Activated CD8-positive, alpha-beta memory T cell treated with anti-CD3 and anti-CD28 coated beads for 4 hours (primary cell): ENCODE measurements at places on chromosomes 13 and 19.

DNA sequence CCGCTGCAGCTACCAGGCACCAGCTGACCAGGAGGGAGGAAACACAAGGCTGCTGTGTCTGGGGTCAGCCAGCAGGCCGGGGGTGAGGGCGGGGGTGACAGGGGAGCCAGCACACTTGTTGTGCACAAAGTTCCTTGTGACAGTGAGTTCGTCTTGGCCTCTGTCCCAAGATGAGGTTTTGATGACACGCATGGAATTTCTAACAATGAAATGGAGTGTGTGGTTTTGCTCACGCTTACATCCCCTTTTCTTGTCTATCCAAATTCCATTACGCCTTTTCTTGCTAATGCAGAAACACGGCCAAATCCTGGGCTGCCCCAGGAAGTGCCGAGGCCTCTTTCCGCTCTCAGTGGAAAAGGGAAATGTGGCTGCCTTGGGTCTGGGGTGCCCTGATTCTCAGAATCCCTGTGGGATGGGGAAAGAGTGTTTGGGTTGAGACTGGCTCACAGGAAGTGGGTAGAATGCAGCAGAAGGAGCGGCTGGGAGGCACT, 73.8 kb downstream of the GADD45B start:
- no peak for DNase-seq

DNA sequence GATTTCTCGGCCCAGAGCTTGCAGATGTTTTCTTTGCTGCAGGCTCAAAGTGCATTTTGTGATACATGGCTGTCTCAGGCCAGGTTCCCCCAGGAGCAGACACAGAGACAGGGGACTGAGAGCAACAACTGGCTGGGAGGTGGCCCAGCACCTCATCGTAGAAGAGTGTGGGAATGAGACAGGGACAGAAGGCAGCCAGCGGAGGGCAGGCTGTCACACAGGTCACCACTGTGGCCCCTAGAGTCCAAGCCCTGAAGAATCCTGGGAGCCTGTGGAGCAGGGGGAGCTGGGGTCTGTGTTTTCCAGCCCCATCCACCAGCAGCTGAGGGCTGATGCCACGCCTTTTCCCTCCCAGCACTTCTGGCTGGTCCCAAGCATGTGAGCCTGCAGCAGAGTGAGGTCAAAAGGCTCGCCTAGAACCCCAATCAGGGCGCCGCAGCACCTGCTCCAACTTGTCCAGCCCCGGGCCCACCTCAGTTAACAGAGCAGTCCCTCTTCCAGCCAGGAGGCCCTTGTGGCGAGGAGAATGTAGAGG, 723.8 kb downstream of the UQCRFS1 start:
- no peak for DNase-seq

- DNase-seq = no peak
These were observed 2.7 kb downstream of the ALDH16A1 start for GRCh38 chr19:49455773-49456172.

- no peak for DNase-seq
These were observed 98.4 kb downstream of the STK24 start for GRCh38 chr13:98478189-98479129.

DNA sequence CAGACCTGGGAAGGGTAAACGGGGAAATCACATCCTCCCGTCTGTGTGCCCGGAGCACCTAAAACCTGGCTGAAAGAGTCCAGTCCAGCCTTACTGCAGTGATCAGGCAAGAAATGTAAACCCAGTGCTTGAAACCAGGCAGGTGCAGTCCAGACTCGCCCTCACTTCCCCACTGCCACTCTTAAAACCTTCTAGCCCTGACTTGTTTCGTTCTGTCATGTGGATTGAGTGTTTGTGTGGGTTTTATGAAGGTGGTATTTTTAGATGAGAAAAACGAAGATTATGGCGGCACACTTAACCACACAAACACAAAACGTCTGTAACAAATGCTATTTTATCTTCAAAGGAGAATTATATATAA, 839 bp upstream of the CKAP2 start:
- DNase-seq = no peak

DNA sequence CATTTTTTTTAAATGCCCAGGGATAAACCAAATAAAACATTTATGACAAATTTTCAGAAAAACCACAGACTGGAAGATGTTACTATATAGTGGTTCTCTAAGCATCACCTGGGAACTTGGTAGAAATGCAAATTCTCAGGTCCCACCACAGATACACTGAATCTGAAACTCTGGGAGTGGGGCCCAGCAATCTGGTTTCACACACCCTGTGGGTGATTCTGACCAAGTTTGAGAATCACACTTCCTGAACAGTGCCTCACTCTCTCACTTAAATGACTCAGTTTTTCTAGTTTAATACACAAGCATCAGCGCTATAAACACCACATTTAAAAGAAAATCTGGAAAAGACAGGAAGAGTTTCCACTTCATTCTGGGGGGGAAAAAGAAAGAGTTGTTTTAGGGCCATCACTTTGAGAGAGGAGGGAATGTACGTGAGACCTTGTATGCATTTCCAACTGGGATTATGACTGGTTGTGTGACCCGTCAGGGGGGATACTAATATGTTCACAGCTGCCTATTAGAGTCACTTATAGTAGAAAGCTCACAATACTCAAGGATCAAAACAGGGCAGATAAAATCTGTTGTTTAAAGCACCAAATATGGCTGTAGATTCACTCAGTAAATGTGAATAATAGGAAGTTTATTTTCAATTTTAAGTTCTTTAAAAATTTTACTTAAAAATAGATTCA, 567.7 kb downstream of the GPC6 start:
- no peak for DNase-seq

DNA sequence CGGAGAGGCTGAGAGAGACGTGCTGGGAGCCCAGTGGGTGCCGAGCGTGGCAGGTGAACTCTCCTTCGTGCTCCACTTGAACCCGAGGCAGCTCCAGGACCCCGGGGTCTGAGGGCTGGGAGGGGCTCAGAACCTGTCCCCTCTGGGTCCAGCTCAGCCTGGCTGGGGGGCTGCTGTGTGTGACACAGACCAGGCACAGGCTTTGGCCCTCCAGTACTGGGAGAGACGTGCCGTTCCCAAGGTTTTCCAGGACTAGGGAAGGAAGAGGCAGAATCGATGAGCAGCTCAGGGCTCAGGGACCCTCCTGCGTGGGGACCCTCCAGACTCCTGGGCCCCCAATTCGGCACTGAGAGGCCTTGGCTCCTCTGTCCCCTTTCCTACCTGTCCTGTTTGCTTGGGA, 2.3 kb downstream of the SIGLEC10 start:
- DNase-seq = no peak

DNA sequence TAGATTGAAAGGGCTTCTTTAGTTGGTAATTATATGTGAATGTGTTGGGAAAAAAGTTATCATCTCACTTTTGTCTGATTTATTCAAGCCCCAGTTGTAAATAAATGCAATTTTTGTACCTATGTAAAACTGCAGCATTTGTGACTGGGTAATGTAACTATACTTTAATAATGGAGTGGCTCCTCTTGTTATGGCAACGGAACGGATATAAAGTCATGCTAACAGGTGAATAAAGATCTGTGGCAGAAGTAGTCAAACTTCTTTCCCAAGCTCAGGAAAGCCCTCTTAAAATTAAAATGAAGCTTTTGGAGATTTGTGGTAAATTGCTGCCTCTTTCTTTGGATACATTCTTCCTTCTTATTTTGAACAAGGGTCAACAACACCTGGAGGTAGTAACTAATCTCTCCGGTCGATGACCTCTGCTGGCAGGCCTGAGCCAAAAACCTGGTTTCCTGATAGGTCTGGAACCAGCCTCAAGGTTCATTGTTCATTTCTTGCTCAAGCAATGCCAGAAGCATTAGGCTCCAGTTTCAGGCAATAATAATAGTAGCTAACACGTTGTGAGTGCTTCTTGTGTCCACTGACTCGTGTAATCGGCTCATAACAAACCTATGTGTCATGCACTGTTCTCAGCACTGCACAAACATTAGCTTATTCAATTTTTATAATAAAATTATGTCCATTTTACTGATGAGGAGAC, 313.4 kb upstream of the DACH1 start:
- no peak for DNase-seq

DNA sequence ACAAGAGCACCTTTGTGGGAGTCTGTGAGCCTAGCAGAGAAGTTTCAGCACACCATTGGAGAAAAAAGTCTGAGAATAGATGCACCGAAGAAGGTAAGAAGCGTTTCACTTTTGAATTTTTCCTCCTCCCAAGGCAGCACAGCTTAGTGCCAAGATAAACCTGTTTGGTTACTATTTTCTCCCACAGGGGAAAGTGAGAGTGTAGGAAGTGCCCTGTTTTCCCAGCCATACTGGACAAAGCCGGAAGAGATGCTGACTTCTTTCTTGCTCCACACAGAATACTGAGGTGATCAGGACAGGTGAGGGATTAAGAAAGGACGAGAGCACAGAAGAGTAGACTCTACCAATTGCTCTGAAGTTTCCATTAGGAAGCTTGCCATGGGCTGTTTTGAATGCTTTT, 1011.0 kb upstream of the MIR17HG start:
- DNase-seq = no peak

GRCh38 chr19:10001899-10002298, 8.4 kb downstream of the COL5A3 start:
- DNase-seq = no peak

- peak; percentile 9 for DNase-seq
These were observed 14.5 kb upstream of the CERS4 start for GRCh38 chr19:8194528-8195267.
